NCI-H2107 (cell line): ENCODE measurements at places on chromosomes 16 and 17.

DNA sequence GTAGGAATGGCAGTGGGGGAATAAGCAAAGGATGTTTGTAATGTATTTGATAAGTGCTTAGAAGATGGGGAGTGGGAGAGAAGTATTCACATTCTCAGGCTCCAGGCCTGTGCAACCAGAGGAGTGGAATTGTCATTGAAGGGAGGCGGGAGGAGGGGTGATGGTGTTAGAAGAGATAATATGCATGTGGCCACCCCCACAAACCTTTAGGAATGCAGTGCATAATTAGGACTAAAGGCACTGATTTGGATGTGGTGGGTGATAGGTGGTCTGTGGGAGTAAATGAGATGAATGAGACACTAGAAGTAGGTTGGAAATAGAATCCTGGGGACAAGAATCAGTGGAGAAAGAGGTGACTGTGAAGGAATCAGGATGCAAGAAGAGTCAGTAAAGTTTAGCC is 27.1 kb downstream of the UTP18 start:
- DNase-seq, result no peak

DNA sequence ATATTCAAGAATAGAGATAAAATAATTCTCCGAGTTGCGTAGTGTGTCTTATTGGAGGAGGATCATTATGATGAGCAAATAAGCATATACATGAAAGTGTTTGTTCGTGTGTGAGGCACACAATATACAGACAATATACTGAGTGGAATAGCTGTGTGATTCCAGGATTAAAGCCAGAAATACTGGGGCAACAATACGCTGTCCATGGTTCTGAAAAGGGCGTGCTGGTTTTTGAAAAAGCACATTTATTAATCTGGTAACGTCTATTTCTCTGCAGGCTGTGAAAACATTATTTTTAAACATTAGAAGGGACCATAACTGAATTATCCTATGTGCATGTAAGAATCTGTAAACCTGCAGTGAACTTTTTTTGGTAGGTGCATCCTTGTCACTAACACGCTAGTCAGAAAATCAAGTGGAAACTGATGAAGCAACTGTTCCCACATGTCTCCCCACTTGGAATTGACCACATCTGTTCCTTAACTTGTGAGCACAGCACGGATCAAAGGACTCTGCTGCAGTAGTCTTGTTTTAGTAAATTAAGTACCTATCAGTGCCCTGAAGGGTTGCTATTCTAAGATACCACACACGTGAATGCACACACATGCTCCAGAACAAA is 346.0 kb downstream of the GRIN2A start:
- no peak for DNase-seq

GRCh38 chr16:89020925-89021595 is 44.1 kb upstream of the CBFA2T3 start:
- no peak for DNase-seq

- DNase-seq, result no peak
Measured at GRCh38 chr17:8185582-8186445, 4.2 kb downstream of the BORCS6 start.

GRCh38 chr16:66304961-66305360 is 61.5 kb upstream of the CDH5 start:
- no peak for DNase-seq

DNA sequence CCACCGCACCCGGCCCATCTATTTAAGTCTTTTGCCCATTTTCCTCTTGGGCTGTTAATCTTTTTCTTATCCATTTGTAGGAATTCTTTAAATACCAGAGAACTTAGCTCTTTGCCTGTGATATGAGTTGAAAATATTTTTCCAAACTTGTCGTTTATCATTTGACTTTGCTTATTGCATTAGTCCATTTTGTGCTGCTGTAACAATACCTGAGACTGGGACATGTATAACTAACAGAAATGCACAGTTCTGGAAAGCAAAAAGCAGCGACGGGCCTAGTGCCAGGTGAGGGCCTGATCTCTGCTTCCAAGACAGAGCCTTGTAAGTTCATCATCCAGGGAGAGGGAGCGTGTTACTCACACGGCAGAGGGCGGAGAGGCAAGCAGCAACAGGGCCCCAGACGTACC is 25.6 kb upstream of the BHLHA9 start:
- DNase-seq, result no peak

DNA sequence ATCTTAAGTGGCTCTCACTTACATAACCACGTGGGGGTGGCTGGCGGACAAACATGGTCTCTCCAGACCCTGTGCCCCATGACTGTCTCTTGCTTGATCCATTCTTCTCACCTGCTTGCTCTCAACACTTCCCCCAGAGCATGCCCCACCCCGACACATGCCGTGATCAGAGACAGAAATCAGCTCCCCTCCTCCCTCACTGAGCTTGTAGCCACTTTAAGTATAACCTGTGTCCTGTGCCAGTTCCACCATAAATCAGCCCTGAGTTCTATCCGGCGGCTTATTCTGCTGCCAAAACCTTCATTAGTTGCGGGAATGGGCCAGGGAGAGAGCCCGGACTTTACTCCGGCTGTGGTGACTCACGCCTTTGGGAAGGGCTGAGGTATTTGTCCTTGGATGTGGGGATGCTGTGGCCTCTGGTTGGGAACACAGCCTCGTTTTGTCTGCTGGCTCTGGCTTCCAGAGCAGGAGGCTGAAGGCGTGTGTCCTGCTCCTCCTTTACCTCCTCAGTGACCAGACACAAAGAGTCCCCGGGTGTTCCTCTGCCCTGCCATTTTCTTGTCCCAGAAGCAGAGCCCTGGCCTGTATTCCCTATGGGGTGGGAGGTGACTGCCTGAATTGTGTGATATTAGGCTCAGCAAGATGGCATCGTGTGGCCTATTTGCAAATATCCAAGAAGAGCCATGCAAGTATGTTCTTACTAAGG is 21.1 kb downstream of the ANKRD40 start:
- no peak for DNase-seq

DNA sequence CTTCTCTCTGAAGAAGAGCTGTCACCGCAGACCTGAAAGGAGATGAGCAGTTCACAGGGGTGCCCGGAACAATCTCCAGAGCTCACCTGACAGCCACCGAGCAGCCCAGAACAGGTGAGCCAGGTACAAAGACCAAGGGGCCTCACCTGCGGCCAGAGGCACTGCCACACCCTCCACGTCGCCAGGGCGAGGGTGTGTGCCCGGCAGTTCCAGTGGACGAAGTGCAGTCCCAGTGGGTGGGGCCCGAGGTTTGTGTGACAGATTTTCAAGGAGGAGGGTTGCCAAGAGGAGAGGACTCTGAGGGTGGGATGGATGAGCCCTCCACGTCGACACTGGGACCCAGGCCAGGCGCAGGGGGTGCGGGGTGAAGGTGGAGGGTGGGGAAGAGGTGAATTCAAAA is 61.7 kb downstream of the SMPD3 start:
- DNase-seq, result no peak

DNA sequence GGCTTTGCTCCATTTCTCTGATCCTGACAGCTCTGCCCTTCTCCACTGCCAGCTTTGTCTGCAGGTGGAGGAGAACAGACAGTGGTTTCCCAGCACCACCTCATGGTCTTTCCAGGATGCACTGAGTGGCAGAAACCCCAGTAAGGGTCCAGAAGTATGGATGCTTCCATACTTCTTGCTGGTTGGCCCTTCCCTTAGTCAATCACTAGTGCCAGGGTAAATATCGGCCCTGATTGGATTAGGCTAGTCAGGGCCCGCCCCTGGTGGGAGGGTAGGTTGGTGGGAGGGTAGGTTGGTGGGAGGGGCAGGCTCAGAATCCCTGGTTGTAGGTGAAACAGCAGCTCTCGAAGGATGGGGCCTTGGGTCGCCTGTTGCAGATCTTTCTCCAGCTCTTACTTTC is 10.2 kb downstream of the RNF213 start:
- no peak for DNase-seq

GRCh38 chr17:74671031-74671771 is 41.5 kb downstream of the CD300LF start:
- no peak for DNase-seq

GRCh38 chr17:58319173-58320162 is 9.1 kb downstream of the TSPOAP1 start:
- DNase-seq, result no peak

- no peak for DNase-seq
Measured at GRCh38 chr17:64783556-64784352, 121.6 kb upstream of the SMURF2 start.

GRCh38 chr17:59277031-59277430 is 54.4 kb upstream of the YPEL2 start:
- no peak for DNase-seq
